ENCODE measurements at places on chromosomes 6 and 20.

GRCh38 chr6:39831701-39832100 lies 39.5 kb downstream of the DAAM2 start:
- DNase-seq = no peak

DNA sequence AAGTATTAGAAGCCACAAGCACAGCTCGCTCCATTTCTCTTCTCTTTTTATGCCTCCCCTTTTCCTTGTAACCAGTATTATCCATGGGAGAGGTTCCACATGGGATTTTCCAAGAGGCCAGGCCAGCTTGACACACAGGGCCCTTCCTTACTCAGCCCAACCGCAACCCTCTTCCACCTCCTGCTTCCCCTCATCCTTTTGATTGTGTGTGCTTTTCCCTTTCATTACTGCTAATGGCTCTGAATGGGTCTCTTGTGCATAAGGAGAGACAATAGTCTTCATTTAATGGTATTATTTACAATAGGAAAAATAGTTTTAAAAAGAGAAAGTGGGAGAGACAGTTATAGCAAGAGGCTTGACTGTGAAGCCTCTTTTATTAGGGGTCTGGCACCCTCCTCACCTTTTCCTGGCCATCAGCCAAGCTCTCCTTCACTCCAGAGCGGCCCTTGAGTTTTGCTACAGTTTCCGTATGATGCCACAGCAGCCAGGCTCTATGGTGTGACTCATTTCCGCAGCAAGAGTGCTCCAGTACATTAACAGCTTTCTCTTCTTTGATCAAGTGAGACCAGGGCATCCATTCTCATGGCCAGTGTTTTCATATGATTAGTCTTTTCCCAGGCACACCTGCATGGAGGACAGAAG lies 579.5 kb downstream of the TFAP2B start:
- no peak for DNase-seq

DNA sequence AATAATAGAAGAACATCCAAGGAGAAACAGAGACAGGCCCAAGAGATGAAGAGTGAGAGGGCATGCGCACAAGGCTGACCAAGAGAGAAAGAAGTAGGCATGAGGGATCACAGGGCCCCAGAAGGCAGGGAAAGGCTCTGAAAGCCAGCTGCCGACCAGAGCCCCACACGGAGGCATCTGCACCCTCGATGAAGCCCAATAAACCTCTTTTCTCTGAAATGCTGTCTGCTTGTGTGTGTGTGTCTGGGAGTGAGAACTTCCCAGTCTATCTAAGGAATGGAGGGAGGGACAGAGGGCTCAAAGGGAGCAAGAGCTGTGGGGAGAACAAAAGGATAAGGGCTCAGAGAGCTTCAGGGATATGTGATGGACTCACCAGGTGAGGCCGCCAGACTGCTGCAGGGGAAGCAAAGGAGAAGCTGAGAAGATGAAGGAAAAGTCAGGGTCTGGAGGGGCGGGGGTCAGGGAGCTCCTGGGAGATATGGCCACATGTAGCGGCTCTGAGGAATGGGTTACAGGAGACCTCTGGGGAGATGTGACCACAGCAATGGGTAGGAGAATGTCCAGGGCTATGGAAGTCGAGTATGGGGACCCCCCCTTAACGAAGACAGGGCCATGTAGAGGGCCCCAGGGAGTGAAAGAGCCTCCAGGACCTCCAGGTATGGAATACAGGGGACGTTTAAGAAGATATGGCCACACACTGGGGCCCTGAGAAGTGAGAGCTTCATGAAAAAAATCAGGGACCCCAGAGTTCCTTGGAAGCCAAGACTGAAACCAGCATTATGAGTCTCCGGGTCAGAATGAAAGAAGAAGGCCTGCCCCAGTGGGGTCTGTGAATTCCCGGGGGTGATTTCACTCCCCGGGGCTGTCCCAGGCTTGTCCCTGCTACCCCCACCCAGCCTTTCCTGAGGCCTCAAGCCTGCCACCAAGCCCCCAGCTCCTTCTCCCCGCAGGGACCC lies 981 bp upstream of the TNF start:
- DNase-seq = peak; percentile 81

DNA sequence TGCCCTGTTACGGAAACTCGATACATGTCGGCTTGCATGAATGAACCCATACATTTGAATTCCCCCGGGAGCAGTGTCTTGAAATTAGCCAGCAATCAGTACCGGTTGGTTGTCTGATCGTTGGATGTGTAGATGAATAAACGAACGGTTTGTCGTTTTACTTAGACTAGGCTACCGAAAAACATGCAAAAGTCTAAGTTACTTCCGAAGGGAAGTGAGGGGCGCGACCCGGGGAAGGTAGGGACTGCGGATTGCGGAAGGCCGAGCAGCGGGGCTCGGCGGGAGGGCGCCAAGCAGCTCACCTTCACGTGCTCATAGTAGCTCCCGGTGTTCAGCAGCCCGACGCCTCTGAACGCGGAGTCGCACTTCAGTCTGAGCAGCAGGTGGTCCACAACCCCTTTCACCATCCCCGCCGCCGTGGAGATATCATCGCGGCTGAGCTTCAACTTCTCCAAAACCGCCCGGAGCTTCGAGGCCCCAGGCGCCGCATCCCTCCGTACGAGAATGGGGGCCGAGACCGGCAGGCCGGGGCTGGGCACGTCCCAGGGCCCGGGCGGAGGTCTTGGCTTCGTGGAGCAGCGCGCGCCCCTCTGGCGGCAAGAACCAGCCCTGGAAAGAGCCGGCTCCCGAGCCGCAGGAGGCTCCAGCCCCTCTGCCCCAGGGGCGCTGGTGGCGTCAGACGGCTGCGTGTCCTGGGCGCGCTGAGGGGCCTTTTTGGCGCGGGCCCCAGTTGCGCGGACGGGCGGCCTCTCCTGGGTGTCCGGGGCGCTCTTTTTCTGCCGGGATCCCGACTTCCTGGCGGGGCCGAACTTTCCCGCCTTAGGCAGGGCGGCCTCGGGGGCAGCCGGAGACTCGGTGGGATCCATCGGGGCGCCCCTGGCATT lies 632 bp downstream of the CGAS start:
- DNase-seq = peak; percentile 60

DNA sequence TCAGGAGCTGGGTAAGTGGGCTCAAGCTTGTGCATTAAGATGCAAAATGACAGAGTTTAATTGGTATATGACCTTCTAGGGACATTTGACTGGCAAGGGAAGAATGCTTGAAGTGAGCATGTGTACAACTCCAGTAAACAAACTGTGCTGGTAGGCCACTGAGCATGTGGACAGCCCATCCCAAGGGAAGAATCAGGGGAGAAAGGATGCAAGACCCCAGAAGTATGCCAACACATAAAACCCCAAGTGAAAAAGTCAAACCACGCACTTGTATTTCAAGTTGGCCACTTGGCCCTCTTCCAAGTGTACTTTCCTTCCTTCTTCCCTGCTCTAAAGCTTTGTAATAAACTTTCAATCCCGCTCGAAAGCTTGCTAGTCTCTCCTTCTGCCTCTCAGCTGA lies 10.4 kb upstream of the THBD start:
- no peak for DNase-seq

GRCh38 chr6:114362396-114362795 lies 19.6 kb upstream of the HS3ST5 start:
- no peak for DNase-seq

- no peak for DNase-seq
Measured at GRCh38 chr6:72083976-72084375, 197.6 kb downstream of the RIMS1 start.

- DNase-seq = no peak
Measured at GRCh38 chr6:99393366-99393697, 663 bp downstream of the COQ3 start.

- peak; percentile 65 for DNase-seq
Measured at GRCh38 chr6:38638941-38639497, 710 bp downstream of the BTBD9 start.

- no peak for DNase-seq
Measured at GRCh38 chr6:53869964-53870363, 75.2 kb downstream of the LRRC1 start.

DNA sequence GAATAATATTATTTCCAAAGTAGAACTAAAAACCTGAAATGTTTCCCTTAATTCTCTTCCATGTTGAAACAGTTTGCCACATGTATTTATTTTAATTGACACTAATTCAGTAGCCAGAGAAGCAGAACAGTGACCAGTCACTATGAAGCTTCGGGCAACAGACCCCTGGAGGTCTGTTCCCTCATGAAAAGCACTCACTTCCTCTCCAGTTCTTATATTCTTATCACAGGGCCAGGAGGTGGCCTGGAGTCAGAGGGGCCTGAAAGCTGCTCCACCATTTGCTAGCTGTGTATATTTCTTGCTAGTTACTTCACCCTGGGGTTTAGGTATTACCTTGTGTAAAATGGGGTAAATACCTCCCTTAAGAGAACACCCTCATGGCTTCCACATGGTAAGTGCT lies 49.1 kb downstream of the MAP7 start:
- DNase-seq = no peak

DNA sequence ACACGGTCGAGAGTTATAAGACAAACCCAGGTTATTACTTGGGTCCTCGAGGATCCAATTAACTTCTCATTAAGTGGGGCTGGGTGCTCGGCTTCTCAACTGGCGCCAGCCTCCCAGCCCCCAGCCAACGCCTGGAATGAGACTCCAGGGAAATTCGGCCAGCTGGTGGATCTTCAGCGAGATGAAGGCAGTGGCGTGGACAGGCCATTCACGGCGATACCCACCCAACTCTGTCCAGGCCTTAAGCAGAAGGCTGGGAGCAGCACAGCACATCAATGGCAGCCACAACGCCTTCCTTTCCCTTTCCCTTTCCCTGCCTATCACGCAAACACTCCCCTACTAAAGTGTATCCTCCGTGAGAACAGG lies 868 bp downstream of the METTL24 start:
- no peak for DNase-seq

- DNase-seq = no peak
Measured at GRCh38 chr20:43586641-43587040, 4.1 kb upstream of the IFT52 start.

GRCh38 chr20:63977739-63978276 lies 1.6 kb downstream of the SAMD10 start:
- DNase-seq = peak; percentile 78

- DNase-seq = no peak
Measured at GRCh38 chr6:2037237-2037926, 208.0 kb downstream of the GMDS start.

GRCh38 chr6:53335224-53335994 lies 13.3 kb downstream of the ELOVL5 start:
- peak; percentile 48 for DNase-seq

DNA sequence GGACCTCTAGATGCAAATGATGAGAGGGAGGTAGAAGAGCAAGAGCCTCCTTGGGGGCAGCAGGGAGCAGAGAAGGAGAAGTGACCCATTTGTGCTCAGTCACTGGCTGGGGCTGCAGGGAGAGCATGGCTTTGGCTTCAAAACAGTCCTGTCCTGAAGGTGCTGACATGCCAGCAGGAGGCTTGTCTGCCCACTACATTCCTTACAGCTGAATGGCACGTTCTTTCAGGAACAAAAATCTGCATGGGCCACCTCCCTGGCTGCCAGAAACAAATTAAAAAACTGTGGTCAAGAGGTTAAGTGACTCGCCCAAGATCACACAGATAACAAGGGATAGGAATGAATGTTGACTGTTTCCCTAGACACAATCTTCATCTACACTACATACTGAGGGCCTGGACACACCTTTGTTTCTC lies 188.8 kb downstream of the HIVEP2 start:
- DNase-seq = no peak

- DNase-seq = no peak
Measured at GRCh38 chr6:46894433-46894832, 27.3 kb downstream of the ADGRF5 start.

DNA sequence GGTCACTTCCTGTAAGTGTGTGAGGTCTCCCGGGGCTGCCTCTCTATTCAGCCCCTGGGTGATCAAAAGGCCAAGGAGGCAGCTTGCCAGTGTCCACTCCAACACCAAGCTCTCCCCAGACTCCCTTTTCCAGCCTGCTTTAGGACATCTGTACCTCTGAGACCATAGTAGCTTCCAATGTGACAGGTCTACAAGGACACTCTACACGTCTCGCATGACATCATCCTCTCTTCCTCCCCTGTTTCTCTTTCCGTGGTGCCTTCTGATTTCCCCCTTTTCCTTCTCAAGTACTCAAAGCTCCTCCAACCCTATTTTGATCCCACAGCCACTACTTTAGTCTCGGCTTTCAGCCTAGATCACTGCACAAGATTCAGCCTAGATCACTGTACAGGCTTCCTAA lies 26.4 kb downstream of the HLA-F start:
- DNase-seq = no peak

GRCh38 chr6:66103954-66104353 lies 396.9 kb upstream of the EYS start:
- no peak for DNase-seq

DNA sequence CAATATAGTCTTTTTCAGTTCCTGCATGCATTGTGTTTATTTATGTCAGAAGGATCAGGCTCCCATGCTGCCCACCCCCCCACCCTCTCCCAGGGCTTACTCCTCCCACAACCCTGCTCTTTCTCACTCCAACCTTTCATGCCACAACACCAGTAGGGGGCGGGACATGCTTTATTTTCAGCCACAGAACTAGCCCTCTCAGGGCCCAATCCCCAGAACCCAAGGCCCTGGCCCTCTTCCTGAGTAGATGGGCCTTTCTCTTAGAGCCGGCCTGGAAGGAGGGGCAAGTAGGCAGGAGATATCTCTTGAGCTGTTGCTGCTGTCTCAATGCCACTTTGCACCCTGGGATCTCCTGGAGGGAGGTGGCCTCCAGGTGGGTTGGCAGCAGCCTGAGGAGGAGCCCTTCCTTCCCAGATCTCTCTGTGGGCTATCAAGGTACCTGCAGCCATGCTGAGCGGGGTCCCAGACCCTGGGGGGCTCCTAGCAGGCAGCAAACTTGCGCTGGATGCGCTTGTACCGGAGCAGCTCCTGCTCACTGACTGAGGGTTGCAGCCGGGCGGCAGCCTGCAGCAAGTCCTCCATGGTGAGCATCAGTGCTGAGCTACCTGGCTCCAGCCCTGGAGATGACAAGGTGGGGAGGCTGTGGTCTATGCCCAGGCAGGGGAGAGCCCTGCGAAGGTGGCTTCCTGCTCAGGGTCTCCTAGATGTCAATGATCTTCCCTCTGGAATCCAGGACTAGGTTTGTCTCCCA lies 3.5 kb downstream of the GNMT start:
- DNase-seq = peak; percentile 61

DNA sequence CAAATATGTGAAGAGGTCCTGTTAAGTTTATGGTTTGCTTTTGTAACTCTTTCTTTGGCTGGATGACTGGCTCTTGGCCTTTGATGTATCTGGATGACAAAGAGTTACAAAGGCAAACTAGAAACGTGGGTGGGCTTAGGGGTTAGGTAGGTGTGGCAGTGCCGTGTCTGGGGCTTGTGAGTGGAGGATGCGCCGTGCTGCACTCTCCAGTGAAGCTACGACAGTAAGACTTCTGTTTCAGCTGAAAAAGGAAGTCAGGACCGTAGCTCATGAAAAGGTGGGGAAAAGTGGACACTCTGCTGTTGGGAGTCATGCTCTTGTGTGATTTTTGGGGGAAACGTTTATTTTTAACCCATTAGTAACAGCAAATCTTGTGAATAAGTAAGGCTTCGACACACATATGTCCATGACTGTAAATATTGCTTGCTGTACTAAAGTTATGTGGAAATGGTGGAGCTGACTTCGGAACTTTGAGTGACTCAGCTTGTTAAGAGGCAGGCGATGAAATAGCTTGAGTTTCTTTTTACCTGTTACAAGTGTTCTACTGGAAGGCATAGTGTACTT lies 45.6 kb downstream of the DUSP22 start:
- no peak for DNase-seq

GRCh38 chr20:19354950-19355349 lies 142.5 kb downstream of the SLC24A3 start:
- no peak for DNase-seq

Measured in activated CD4-positive, alpha-beta T cell treated with anti-CD3 and anti-CD28 coated beads, Interleukin-2, amount 50 U/mL, for 48 hours (primary cell).